Ureter (tissue), 1 donor: ENCODE measurements at places on chromosomes 5 and 9.

- DNase-seq, result no peak
Observed at GRCh38 chr5:77906806-77907205, 130.7 kb upstream of the TBCA start.

GRCh38 chr5:171648279-171649074, 137.1 kb upstream of the SMIM23 start:
- DNase-seq, result no peak

DNA sequence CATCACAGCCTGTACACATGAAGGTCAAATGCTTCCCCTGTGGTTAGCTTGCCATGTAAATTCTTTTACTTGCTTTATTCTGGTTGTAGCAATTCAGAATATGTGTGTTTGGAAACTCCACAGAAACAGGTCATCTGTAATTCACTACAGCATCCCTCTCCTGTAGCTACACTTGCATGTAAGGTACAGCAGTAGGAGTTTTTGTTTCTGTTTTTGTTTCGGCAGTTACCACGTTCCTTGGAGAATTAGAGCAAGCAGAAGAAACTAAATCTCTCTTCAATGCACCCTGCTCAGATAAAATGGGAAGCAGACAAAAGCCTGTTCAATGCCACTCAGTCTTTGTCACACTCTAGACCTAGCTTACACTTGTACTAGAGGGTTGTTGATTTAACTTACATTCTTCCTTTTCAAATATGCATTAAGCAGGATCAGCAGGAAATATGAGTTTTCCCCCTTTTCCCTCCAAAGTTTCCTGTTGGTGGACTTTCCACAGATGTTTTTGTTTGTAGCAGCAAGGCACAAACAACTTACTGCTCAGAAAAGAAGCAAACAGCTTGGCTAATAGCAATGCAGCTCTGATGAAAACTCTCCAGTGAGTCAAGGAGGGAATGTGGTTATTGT, 80.9 kb downstream of the YIPF5 start:
- no peak for DNase-seq

DNA sequence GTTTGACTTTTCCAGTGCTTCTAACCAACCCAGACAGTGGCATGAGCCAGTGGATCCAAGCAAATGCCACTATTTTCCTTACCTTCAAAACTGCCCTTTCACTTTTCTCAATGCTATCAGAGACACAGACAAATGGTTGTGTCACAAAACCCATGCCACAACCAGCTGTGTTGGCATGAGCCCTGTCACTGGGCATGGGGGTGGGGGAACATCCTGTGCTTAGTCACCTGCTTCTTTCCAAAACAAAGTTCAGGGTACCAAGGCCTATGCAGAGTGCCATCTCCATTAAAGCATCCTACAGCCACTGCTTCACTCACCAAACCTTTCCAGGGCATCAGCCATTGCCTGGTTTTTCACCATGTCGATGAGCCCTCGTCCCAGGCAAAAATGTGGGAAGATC, 30.1 kb downstream of the NIPSNAP3B start:
- no peak for DNase-seq

GRCh38 chr9:100428871-100429654, 2.1 kb downstream of the MSANTD3 start:
- DNase-seq, result no peak

DNA sequence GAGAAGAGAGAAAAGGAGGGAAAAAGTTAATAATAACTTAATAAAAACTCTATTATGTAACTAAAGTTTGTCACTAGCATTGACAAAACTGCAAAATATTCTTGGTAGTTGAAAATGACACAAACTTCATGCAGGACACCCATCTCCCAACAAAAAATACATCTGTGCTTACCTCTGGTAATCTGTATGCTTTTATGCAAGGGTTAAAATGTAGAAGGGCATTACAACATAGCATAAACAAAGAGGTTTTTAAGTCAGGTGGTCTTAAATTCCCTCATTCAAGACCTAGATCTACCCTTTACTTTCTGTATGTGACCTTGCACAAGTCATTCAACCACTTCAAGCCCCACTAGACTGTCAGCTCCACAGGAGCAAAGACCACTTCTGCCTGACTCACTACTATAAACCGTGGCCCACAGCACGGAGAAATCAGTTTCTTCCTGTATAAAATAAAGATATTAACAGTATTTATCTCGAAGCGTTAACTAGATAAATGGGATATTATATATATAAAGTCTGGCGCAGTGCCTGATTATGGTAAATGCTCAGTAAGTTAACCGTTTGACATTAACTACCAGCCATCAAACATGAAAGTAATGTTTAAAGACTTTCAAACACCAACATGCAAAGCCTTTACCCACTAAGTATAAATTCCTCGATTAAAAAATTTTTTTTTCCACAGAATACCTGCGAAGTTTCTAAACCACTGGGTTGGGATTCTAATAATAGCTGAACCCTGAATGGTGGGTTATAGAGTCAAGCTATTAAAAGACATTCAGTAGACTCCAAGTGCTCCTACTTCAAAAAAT, 2.0 kb downstream of the FBXL17 start:
- no peak for DNase-seq

- DNase-seq, result no peak
Observed at GRCh38 chr5:14347522-14347921, 204.4 kb downstream of the TRIO start.

- no peak for DNase-seq
Observed at GRCh38 chr9:115513148-115513547, 395.2 kb upstream of the TNC start.

- no peak for DNase-seq
Observed at GRCh38 chr9:13146840-13147239, 132.7 kb downstream of the MPDZ start.

- no peak for DNase-seq
Observed at GRCh38 chr5:31116466-31117031, 76.9 kb upstream of the CDH6 start.

DNA sequence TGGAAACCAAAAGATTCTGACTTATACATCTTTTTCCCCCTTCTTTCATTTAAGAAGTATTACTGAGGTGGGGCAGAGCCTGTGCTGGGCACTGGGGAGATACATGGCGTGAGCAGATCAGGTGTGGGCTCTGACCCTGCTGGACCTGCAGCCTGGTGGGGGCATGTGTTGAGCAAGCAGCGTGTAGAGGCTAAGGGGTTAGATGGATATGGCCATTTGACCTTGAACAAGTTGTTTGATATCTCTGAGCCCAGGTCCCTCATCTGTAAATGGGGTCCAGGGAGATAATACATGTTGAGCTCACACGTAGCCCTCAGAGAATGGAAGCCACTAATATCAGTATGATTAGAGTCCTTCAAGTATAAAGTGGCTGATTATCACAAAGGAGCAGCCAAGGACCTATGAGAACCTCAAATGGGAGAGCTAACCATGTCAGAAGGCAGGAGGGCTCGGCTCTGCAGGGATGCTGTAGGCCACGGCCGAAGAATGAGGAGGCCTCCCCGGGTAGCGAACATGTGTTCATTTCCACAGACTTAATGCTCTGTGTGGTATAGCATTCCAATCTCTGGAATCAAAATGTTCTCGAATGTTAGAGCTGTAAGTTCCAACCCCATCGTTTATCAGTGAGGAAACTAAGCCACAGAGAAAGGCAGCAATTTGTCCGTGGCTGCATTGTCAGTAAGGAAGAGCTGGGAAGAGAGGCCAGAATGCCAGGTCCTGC, 15.4 kb upstream of the ANGPTL2 start:
- DNase-seq, result no peak

GRCh38 chr9:2195211-2195610, 180.1 kb downstream of the SMARCA2 start:
- DNase-seq, result no peak

DNA sequence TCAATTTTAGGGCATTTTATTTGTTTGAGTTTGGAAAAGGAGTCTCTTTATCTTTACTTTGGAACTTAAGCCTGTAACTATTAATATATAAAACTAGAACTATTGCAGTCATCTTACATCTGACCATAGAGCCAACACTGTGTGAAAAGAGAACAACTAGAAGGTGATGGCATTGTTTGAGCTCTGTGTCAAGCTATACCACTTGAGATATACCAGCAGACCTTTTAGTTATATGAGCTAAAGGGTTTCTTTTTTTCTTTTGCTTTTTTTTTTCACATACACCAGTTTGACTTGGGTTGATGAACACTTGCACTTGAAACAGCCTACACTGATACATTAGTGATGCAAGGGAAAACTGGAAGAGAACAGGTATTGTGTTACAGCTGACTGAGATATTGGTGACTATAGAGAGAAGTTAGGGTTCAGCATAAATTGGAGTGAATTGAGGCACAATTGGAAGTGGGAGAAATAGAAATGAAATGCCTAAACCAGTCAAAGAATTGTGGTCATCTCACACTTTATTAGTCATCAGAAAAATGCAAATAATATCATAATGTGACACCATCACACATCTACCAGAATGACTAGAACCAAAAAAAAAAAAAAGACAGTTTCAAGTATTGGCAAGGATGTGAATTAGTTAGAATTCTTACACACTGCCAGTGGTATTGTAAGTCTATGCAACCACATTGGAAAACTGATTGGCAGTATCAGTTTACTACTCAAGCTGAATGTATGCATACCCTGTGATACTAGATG, 60.9 kb downstream of the ADRB2 start:
- no peak for DNase-seq

- DNase-seq, result no peak
Observed at GRCh38 chr9:27353474-27354229, 56.7 kb upstream of the EQTN start.

DNA sequence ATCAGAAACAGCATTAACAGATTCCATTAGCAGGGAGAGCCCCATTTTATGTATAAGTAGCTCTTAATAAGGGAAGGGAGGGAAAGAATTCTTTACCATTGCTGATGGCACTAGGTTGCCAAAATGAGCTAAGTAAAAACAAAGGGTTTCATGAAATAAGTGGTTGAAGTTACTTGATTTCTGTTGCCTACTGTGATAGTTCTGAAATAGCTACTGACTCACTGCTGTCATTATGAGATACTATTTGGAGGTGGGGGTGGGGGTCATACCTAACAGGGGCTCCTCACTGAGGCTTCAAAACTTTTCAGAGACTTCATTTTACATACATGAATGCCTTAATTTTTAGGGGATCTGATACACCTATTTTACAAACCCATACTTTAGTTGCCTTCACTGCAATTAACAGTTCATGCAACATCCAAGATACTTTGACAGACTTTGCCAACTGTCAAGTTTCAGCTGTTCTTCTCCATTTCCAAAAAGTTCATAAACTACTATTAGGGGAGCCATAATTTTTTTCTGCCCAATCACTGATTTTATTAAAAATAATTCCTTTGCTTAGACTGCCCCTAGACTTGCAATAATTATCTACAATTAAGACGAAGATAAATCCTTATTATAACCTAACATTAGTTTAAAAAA, 4.6 kb downstream of the HOMER1 start:
- no peak for DNase-seq

GRCh38 chr9:20271723-20272122, 350.6 kb downstream of the MLLT3 start:
- DNase-seq, result no peak

DNA sequence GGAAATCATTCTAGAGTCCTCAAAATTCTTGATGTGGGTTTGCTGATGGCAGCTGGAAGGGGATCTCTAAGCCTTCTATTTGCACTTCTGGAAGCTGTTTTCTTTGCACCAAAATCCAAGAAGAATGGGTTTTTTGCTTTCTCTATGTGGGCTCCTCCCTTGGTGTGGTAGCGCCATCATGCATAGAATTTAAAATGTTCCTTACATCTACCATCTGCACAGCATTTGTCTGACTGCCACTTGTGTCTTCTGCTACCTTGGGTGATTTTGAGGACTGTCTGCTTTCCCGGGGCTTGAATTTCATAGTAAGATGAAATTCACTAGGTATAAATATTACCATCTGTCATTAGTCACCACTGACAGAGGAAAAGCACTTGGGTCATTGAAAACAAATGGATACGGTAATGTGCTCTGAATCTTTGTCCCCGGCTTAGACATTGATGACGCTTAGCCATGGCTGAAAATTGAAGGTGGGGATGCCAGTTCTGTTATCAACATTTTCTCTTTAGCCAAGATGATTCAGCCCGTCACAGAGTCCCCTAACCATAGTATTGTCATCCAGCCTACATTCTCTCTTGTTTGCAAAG, 30.0 kb downstream of the SNX30 start:
- DNase-seq, result no peak

GRCh38 chr5:6766604-6767093, 53.4 kb downstream of the TENT4A start:
- DNase-seq, result peak; percentile 93

- no peak for DNase-seq
Observed at GRCh38 chr5:67807439-67807888, 408.1 kb upstream of the PIK3R1 start.

- DNase-seq, result no peak
Observed at GRCh38 chr5:111229871-111230810, 6.0 kb downstream of the CAMK4 start.

DNA sequence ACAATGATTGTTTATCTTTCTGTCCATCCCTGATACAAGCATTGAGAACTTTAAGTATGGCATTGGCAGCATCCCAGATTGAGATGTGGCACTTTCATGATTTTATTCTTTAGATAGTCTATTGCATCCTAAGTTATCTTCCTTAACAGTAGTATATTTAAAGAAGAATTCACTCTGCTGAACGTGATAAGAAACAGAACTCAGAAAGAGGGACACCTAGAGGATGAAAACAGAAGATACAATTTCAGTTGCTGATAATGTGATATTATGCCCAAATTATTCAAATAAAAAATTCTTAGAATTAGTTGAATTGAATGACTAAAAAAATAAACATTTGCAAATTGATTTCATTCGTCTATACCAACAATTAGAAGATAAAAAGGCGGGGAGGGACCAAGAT, 218.1 kb upstream of the DMRTA1 start:
- no peak for DNase-seq

GRCh38 chr5:103286622-103287021, 28.1 kb downstream of the MACIR start:
- no peak for DNase-seq

- no peak for DNase-seq
Observed at GRCh38 chr5:181109489-181110013, 21.4 kb downstream of the OR2V1 start.

DNA sequence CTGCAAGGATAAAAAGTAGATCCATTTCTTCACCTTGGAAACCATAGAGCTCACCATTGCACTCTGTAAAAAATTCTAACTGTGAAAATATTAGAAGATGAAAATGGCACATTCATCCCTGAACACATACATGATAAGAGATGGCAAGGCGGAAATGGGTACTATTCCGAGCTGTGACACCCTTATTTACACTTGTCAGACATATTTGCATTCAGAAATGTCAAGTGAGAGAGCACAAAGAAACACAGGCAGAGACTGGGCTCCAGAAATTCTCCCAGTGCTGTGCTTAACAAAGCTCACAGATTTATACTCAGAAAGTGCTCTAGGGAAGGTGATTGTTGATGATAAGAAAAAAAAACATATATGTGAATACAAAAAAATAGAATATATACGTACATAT, 170.3 kb upstream of the PUM3 start:
- DNase-seq, result no peak

- no peak for DNase-seq
Observed at GRCh38 chr5:153147891-153148623, 342.4 kb upstream of the GRIA1 start.
